GM23338 (cell line): ENCODE measurements at places on chromosomes 1 and 21. TPM values are rescaled to one million over a fixed set of nuclear protein-coding genes. Genes with fewer than 3 reads are reported as not detected.

Gene LDLRAD1
- total RNA-seq: not detected in 2 replicates

Gene OR2T11
- not detected in 2 replicates for total RNA-seq

Gene FMOD
- total RNA-seq: 0.31 and 1.3 TPM in 2 replicates

DNA sequence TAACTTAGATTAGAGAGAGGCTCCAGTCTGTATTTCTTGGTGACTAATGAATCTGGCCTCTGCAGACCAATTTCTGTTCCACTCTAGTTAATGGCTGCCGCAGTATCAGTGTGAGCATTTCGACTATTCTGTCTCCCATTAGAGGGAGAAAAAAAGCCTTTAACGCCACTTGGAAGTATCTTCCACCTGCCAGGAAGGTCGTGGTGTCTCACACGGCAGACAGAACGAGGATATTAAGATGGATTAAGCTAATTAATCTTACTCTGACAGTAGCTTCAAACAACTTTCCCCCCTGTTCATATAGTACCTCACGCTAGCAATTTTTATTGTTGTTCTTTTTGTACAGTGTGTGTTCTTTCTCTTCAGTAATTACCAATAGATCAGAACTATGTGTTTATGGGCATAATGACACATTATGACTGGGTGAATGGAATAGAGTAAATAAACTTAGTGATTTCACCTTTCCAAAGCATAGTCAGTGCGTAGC lies 153.8 kb downstream of the ADGRL2 start:
- DNase-seq: no peak

GRCh38 chr1:17496419-17496818 lies 43.1 kb upstream of the ARHGEF10L start:
- no peak for DNase-seq
